ENCODE measurements at places on chromosomes 6 and 20. TPM values are rescaled to one million over a fixed set of nuclear protein-coding genes. Genes with fewer than 3 reads are reported as not detected.

RBPJL gene
- total RNA-seq, result not detected

TBC1D20 gene
- 29.4 TPM for total RNA-seq

MTO1 gene
- 47.4 TPM for total RNA-seq

SLC32A1 gene
- total RNA-seq, result not detected

LTB gene
- total RNA-seq, result 791 TPM

RMND1 gene
- 8.5 TPM for total RNA-seq

ZBTB9 gene
- total RNA-seq, result 4.4 TPM

SEMG1 gene
- not detected for total RNA-seq

SIRPB2 gene
- 0.78 TPM for total RNA-seq

PLCB4 gene
- total RNA-seq, result 0.52 TPM

B3GAT2 gene
- total RNA-seq, result not detected

KIAA0408 gene
- 3.5 TPM for total RNA-seq

PRSS16 gene
- 2.0 TPM for total RNA-seq

MPIG6B gene
- 129 TPM for total RNA-seq
